Vagina (tissue), 2 donors: ENCODE measurements at places on chromosomes 1 and 21.

GRCh38 chr1:147902253-147902845, at the start of gene GJA8:
GJA8 (plus strand) TSS chr1:147902795; CDS start chr1:147907956, 5,161 bp downstream.
- DNase-seq = no peak

GRCh38 chr1:40836283-40836682, 25.9 kb downstream of the CITED4 start:
- no peak for DNase-seq

DNA sequence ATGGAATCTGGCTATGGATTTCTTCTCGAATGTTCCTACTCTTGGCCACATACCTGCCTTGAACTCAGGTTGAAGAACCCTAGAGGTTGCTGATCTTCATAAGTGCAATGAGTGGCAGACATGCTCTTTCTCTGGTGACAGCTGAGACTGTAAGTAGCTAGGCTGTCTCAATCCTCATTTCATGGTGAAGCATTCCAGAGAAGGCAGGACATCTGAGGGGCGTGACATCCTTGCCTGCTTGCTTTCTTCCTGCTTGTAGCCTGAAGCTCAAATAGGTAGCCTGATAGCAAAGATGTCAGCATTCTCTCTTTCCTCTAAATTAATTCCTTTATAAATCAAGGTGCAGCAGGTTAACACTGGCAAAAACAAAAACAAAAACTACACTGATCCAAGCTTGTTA, 114.6 kb upstream of the MAGI3 start:
- DNase-seq = no peak

DNA sequence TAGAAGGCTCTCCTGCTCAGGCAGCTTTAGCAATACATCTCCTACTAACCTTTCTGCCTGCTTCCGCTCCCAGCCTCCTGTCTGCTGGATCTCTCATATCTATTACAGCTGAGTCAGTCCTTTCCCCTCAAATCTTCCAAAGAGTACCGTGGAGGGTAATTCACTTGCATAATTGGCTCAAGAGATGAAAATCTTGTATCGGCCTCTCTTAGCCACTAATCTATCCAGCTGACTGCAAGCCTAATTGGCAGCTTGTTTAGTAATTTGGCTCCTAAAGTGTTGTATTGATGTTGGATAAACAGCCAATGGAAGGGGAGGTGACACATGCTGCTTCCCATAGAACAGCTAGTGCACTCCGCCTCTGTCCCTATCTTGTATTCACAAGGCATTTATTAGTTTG, 195.7 kb downstream of the GPATCH2 start:
- DNase-seq = no peak

DNA sequence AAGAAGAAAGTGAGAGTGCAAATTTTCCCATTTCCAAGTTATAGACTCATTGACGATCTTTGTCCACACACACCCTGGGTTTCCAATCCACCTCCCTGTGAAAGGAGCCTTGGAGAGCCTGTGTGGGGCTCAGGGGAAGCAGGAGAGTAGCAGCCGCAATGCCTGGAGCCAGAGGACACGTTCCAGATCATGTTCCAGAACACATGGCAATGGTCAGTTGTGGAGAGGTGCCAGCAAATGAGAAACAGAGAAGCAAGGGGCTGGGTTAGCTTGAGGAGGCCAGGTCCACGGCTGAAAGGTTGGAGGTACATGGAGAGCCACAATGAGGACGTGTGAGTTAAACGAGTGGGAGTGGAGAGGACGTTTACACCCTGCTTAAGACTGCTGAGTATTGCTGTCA, 33.0 kb upstream of the SIPA1L2 start:
- DNase-seq = no peak

- DNase-seq = no peak
Observed at GRCh38 chr21:33080376-33080775, 10.4 kb downstream of the OLIG1 start.

GRCh38 chr1:91015358-91015780, 6.5 kb downstream of the ZNF644 start:
- DNase-seq = no peak

DNA sequence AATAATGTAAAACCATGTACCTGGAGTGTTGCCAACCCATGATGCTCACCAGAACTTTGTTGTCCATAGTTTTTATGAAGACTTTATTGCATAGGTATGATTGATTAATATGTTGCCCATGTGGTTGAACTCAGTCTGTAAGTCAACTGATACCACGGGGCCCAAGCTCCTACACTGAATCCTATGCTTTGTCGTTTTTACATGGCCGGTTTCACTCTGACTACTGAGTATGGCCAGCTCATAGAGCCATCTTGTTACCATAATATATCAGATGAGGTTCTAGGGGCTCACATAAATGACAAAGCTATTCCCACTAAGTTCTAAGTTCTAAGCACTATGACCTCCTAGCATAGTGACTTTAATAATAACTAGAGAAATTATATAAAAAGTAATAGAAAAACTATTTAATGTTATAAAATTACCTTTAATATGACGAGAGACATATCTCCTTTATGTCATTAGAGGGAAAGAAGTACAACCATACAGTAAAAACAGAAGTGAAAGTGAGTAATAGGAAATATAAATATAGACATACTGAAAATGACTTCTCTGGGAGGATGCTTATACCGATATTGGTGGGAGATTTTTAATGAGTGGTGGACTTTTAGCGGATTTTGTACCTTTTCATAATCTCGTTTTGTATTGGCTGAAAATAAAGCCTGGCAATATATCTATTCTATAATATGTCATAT, 983.4 kb upstream of the PRMT6 start:
- DNase-seq = no peak

- no peak for DNase-seq
Observed at GRCh38 chr1:196660852-196661251, 9.0 kb downstream of the CFH start.

DNA sequence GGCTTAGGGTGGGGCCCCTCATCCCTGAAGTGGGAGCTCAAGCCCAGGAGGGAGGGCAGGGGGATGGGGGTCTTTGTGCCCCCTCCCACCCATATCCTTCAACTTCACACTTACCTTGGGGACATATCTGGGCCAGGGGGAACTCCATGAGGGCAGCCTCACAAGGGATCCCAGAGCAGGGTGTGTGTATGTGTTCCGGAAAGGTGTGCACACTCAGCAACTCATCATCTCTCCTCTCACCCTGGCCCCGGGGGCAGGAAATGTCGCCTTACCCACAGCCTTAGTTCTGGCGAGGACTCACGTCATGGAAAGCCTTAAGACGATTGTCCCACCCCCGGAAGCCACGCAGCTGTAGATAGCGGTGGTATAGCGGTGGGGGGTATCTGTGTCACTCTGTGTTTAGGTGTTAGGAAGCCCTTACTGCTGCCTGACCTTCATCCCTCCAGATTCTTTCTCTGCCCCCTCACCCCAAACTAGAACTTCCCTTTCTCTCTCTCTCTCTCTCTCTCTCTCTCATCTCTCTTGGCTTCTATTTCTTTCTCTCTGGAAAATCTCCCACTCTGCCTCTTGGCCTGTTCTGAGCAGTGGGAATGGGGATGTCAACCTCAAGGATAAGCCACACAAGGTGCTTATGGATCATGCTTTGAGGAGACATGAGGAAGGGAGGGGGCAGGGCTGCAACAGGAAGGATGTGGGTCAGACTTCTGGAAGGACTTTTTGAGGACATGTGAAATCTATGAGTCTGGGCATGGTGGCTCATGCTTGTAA, at the start of gene SH2D2A:
TSS of gene SH2D2A (minus strand) at position 288 of the 768 bp plus-strand sequence. CDS start at position 148, 140 bp downstream.
- DNase-seq = no peak

GRCh38 chr21:25589887-25590286, 17.4 kb downstream of the MRPL39 start:
- no peak for DNase-seq

- DNase-seq = no peak
Observed at GRCh38 chr1:31934706-31935629, 3.2 kb downstream of the PTP4A2 start.

DNA sequence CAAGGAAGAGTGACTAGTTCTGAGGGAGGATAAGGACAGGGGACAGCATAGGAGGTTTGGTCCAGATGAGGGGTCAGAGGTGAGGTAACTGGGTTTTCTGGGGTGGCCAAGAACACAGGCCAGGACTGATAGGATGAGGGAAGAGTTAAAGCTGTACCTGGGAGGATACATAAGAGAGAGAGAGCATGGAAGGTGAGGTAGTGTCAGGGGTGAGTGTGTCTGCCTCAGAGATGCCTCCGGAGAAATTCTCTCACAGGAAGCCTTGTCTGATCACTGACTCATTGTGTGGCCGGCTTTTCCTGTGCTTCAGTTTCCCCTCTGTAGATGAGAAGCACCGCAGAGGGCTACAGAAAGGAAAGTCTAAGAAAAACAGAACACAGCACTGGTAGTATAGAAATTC, 40.2 kb downstream of the FASLG start:
- no peak for DNase-seq

DNA sequence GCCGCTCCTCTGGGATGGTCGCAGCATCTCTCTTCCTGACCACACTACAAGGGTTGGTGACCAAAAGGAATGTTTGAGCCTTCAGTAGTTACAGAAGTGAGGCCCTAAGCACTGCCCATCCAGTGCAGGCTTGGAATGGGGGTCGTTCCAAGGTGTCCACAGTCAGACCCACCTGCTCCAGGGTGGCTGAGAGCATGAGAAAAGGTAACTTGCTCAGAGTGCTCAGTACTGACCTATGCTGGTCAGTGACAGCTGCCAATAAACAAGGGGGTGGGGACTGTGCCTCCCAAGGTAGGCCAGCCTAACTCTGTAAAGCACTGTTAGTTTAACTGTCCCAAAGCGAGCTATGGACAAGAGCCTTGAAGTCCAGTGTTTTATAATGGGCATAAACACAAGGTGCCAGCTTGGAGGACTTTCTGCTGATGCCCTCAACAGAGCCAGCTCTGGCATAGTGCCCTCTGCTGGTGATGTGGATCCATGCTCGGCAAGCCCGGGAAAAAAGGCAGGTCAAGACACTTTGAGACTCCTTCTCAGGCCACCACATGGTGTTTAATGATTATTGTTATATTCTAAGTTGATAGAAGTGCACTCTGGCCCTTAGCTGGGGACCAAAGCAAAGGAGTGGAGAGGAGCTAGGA, 78.1 kb upstream of the DNAH14 start:
- DNase-seq = no peak

DNA sequence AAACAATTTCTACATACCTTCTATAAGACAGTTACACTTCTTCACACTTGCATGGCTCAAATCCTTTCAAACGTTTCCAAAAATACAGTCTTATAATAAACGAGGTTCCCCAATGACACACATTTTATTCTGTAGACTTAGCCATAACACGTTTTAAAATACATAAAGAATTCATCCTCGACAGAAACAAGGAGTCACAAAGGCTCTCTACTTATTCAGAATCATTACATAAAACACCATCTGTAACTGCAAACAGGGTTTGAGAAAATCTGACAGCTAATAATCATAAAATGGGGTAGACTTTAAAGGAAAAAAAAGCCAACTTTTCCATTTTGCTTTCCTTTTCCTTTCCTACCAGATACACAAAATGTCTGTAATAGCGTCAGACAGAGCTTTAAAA, 1.8 kb downstream of the PIK3R3 start:
- DNase-seq = no peak

GRCh38 chr1:56418151-56418631, 161.2 kb downstream of the PLPP3 start:
- no peak for DNase-seq

DNA sequence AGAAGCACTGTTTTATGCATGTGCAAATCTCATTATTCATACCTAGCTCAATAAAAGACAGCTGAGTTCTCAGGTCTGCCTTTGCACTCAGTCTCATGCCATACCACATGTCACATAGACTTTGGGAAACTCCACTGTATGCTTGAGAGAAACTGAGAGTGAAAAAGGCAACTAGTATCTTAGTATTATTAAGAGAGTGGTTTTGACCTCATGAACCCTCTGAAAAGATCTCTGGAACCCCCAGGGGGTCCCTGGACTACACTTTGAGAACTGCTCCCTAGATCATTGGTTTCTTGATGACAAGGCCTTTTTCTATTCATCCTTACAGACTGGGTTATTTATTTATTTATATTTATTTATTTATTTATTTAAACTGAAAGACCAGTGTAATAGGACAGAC, 3.7 kb upstream of the RHEX start:
- DNase-seq = no peak

DNA sequence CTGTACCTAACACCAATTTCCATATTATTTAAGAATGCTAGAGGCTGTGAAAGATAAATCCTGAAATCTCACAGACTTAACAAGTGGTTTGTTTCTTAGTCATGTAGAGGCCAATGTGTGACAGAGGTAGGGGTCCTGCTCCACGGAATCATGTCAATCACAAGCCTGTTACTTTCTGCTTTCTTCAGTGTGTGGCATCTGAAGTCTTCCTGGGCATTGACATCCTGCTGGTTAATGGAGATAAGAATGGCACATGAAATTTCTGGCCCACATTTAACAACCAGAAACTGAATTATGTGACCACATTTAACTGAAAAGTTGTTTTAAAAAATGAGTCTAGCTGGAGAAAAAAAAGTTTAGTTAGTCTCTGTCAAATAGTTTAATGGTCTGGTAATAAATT, 68.3 kb upstream of the PLA2G4A start:
- no peak for DNase-seq

DNA sequence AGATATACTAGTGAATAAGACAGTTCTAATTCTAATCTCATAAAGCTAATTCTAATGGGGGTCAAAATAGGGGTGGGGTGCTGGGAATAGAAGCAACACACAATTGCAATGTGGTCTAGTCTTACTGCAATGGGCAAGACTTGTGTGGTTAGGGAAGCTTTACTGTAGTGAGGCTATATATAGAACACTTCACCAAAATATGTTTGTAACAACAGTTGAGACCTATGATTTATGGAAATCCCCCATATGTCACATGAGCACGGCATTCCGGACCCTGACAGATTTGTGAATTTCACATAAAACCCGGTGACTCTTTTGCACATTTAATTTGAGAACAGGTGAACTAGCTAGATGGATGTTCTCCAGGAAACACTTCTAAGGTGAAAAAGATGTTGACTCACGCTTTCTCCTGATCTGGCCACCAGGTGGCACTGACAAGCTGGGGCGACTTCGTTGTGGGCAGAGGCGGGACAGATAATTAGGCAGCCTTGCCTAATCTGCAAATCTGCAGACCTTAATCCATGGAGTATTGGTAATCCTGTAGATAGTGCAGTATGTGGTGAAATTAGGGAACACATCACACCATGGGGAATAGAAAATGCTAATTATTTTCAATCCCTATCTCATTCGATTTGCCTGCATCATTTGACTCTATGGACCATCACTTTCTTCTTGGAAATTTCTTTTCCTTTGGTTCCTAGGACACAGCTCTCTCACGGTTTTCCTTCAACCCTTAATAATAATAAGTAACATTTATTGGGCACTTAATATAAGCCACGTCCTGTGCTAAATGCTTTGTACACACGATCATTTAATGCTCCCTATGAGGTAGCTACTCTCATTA, 37.7 kb downstream of the KIAA0040 start:
- no peak for DNase-seq

DNA sequence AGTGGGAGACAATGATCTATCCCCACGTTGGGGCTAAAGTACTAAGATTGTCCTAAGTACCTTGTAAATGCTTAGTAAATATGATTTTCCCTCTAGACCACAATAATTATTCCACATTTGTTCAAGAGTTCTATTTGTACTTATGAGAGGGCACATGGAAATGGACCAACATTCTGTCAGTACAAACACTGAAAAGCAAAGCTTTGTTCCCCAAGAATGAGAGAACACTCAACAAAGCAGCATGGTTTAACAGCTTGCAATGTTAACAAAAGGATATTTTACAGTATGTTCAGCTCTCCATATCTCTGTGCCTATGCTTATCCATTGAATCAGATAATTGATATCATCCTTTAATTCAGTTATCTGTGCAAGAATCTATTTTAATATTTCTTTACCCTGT, 35.4 kb downstream of the RBM11 start:
- no peak for DNase-seq

- no peak for DNase-seq
Observed at GRCh38 chr1:181141431-181141910, 53.0 kb downstream of the IER5 start.
